ENCODE measurements at places on chromosomes 5 and 9. TPM values are rescaled to one million over a fixed set of nuclear protein-coding genes. Genes with fewer than 3 reads are reported as not detected.

Gene PCDHB6
- 0.64 TPM for total RNA-seq

Gene C5orf34
- 11.4 TPM for total RNA-seq

Gene MVB12B
- total RNA-seq = 65.5 TPM

Gene ZNF883
- total RNA-seq = 8.7 TPM

Gene SLC25A48
- total RNA-seq = not detected

Gene IFNB1
- not detected for total RNA-seq

DNA sequence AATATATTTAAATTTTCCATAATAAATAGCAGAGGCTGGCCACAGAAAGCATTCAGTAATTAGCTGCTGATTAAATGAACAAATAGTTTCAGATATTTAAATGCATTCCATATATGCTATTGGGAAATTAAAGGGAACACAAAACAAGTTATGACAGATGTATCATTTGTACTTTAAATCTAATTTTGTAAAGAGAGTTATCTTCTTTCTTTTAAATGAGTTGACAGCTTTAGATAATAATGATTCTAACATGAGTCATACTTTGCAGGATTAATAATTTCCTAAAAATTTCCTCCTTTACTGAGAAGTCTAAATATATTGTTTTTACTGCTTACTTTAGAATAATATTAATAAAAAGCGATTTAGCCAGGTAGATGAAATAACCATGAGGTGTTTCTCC is 320.1 kb downstream of the ADAMTS6 start:
- no peak for DNase-seq

DNA sequence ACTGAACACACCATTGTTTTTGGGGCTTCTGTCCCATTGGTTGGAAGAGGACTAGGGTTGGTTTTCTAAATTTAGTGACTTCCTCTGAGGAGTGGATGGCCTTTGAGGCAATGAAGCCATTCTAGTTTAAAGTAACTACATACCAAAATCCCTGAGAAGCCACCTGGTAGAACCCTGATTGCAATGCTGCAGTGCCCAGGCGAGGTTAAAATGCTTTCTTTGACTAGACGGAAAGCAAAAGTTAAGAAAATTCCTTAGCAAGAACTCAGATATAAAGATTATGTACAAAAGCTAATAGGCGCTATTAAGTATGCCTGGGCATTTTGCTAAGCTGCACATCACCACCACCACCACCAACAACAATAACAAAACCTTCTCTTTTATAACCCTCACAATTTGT is 20.6 kb downstream of the GLRX start:
- no peak for DNase-seq

- DNase-seq = no peak
Measured at GRCh38 chr5:135243556-135244285, 155.3 kb downstream of the MACROH2A1 start.

DNA sequence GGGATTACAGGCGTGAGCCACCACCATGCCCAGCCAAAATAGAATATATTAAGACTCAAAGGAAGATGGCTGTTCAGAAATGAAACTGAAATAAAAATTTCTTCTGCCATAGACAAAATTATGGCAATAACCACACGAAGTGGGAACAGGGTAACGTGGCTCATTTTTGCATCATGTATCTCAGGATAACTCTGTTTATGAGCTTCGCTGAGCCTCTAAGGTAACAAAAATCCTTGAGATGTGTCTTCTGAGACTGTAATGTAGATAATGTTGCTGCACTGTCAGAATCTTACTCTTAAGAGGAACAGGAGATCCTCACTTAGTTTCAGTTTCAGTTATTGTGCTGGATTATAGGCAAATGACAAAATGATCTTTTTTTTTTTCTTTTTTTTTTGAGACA is 153.8 kb downstream of the GOLPH3 start:
- no peak for DNase-seq

GRCh38 chr5:159660401-159660800 is 255.9 kb upstream of the ADRA1B start:
- DNase-seq = no peak

DNA sequence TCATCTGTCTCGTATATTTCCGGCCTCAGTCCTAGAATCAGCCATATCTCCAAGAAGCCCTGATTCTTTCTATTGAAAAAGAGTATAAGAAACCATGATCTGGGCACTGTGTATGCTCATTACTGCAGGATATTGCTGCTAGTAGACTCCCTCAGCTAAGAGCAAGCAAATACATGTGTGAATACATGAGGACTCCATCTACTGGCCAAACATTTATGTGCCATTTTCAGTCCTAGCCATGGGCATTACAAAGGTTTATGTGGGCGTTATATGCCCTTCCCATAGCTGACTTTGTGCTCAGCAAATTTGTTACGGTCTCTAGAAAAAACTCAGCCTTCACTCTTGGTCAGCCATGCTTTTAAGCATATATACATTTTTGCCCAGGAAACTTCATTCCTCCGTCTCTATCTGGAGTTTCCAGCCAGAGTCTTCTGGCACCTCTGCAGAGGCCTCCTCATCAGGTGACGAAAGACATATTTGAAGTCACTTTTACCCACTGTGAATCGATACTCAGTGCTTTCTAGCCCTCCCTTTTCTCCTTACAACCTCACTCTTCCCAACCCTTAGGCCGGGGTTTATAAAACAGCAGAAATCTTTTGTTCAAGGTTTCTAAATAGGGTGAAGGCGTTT is 1495.6 kb upstream of the CDH6 start:
- no peak for DNase-seq

- no peak for DNase-seq
Measured at GRCh38 chr5:179257176-179257682, 88.0 kb downstream of the ADAMTS2 start.

- no peak for DNase-seq
Measured at GRCh38 chr5:167284222-167284890, 1007.1 kb upstream of the WWC1 start.

DNA sequence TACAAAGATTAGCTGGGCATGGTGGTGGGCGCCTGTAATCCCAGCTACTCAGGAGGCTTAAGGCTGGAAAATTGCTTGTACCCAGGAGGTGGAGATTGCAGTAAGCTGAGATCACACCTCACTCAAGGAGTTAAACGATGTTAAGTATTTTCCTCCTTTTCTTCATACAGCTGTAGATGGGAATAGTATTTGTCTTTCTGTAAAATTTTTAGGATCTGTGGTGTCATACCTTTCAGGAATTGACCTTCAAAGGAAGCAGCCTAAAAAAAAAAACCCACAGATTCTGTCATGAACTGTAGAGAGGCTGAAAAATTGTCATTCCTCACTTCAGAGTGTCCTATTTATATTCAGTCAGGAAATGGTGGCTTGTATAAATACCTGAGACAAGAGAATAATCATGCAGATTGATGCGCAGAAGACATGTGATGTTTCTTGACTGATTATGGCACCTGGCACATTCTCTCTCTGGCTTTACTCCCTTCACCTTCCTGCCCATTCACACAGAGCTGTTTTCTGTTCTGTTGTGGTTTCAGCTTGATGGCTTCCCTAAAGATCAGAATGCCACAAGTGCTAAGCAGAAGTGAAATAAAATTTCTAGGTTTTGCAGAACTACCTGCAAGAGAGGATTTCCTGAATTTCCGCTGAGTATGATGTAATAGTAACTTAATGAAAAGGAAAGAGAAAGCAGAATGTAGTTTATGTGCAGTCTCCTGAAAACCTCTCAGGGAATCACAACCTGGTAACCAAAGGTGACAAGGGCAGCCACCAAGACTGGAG is 3.8 kb downstream of the IFNA1 start:
- no peak for DNase-seq

DNA sequence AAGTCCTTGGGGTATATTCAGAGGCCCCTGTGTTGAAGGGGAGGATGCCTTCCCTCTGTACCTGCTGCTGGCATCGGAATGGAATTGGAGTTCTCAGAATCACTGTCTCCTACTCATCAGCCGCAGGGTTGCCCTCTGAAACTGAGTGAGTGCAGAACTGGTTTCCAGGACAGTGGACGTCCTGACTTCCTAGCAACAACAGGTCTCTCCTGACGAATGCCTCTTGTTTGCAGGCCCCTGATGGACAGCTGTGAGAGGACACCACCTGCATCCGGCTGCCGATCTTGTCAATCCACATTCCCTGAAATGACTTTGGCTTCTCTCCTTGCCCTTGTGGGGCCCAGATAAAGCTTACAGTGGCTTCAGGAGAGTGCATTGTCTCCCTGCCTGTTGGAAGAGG is 274.5 kb downstream of the NSG2 start:
- no peak for DNase-seq

GRCh38 chr5:123208668-123209501 is 119.8 kb downstream of the PRDM6 start:
- DNase-seq = no peak

GRCh38 chr5:92371889-92372235 is 988.7 kb upstream of the ARRDC3 start:
- DNase-seq = no peak

- no peak for DNase-seq
Measured at GRCh38 chr9:112258106-112258505, 75.3 kb downstream of the PTBP3 start.

DNA sequence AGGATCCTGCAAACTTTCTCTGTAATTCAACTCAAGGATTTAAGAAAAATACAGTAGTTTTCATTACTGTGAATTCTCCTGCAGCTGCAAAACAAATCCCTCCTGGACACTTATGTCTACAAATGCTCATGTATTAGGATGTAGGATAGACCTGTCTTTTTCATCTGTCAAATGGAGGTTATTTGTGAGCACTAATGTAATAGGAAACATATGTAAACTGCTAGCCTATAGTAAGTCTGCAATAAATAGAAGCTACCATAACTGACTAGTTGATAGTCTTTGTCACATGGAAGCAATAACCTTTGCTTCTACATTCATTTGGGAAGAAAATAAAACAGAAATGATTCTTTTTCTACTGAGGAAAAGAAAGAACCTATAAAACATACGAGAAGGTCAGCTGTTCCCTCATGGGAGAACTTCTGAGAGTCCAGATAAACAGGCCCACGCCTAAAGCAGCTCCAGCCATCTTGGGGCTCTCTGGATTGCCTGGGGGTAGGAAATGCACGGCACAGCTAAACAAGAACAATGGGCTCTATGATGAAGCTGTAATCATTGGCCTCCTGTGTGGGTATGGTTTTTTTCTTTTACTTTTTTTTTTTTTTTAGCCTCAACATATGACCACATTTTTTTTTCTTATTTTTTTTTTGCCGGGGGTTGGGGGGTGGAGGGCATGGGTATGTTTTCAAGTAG is 6.2 kb downstream of the KCNV2 start:
- DNase-seq = peak; percentile 39
